ENCODE measurements at places on chromosomes 7 and 10. TPM values are rescaled to one million over a fixed set of nuclear protein-coding genes. Genes with fewer than 3 reads are reported as not detected.

Gene ZSCAN25
- 19.9 TPM for total RNA-seq

Gene TMEM130
- total RNA-seq = 19.3 TPM

Gene AZGP1
- not detected for total RNA-seq

Gene CPA4
- 2.1 TPM for total RNA-seq

Gene FAM13C
- total RNA-seq = 5.9 TPM

Gene LIPJ
- not detected for total RNA-seq

Gene MOGAT3
- total RNA-seq = not detected

Gene TFPI2
- 6.0 TPM for total RNA-seq

DNA sequence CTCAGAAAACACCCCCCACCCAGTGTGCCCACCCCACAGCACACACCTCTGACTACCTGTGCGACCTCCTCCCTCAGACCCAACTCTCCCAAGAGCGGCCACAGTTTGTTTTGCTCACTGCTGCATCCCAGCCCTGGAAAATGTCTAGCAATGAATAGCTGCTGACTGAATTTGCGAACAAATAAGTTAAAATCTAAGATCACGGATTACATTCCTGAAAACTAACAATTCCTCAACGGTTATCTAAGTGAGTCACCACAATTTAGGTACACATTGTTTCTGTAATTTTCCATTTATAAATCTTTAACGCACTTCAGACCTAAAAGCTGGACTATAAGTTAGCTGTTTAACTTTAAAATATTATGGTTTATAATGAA, 235.2 kb downstream of the ZMYND11 start:
- DNase-seq = no peak

- no peak for DNase-seq
Measured at GRCh38 chr7:100079024-100079560, 2.4 kb downstream of the ZNF3 start.

GRCh38 chr10:30701451-30702173, 72.1 kb upstream of the LYZL2 start:
- DNase-seq = no peak

DNA sequence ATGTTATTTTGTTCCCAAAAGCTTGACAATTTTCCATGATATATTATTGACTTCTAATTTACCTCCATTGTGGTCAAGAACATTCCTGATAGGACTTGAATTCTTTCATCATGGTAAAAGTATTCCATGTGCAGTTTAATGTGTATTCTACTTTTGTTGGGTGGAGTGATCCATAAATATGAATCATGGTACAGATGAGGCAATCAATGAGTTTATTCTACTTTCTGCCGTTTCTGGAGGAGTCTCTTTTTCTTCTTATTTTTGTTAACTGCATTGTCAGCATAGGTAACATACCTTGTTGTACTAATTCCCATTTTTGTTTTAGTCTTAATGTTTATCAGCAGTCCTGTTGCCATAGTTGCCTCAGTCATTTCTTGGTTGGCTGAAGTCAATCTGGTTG, 69.6 kb downstream of the SHOC2 start:
- no peak for DNase-seq

DNA sequence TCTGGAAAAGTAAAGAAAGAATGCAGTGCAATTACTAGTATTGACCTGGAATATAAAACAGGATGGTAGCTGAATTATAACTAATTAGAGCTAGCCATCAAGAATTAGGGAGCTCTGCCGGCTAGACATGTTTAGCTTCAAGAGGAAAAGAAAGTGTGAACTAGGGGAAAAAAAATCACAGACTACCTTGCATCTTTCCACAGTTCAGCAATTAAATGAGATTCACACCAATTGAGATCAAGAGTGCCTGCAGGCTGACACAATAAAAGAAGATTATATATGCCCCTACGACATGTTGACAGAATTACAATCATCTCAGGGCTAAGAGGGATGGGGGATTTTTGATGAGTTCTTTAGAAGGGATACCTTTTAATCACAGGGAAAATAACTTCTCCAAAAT, 303.3 kb upstream of the CELF2 start:
- DNase-seq = no peak

DNA sequence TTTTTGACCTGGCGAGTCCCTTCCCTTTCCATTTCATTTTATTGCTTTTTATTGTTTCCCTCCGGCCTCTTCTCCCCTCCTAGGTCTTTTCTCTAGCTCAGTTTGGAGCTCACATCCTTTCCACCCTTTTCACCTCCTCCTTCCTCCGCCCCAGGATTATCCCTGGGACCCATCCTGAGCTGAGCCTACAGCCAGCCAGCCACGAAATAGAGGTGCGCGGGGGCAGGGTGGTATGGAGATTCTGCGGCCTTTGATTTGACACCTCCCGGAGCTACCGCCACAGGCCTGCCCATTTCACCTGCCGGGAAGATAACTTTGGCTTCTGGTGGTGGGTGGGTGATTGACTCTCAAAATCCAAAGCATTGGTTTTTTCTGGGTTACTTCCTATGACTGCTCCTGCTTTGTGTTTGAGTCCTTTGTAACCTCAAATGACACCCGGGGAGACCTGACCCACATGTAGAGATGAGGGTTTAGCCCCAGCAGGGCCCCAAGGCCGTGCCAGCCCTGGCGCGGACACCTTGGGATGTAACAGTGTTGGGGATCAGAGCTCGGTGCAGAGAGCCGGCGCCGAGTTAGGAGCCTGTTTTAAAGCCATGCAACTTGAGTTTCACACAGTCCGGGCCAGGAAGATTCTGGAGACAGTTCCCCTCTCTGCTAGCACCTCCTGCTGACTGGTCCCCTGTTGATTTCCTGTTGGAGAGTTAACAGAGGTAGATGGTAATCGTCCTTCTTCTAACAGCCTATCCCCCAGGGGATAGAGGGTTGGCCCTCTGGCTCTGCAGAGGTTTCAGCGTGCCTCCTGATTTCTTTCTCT, 1.5 kb downstream of the DUSP5 start:
- no peak for DNase-seq

DNA sequence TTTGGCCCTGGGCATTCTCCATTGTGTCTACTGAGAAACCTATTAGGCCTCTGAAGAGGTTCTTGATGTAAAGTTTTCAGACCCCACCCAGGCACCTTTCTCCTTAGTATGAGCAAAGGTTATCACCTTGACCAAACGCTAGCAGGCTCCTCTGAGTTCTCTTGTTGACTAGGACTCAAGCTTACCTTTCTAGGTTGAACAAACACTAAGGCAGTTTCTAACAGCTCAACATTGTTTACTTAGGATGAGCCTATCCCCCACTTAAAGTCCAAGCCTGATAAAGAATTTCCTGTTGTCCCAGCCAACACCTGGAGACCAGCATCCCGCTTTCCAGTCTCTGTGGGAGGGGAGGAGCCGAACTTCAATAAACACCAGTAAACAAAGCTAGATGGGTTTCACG, 26.3 kb upstream of the ITGB8 start:
- no peak for DNase-seq

DNA sequence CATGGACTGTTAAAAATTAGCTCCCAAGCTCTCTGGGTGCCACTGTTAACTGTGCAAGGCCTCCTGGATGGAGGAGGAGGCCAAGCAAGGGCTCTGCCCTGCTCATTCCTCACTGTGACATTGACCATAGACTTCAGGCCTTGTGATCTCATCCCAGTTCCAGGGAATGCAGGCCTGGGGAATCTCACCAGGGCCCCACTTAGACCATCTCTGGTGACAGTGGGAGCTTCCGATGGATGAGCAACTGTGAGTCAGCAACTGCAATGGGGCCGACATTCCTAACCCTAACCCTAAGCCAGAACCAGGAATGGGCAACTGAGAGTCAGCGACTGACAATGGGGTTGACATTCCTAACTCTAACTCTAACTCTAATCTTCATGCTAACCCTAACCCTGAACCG, 50.4 kb upstream of the MSMB start:
- DNase-seq = no peak

GRCh38 chr10:79159141-79159651, 90.4 kb downstream of the ZMIZ1 start:
- no peak for DNase-seq

DNA sequence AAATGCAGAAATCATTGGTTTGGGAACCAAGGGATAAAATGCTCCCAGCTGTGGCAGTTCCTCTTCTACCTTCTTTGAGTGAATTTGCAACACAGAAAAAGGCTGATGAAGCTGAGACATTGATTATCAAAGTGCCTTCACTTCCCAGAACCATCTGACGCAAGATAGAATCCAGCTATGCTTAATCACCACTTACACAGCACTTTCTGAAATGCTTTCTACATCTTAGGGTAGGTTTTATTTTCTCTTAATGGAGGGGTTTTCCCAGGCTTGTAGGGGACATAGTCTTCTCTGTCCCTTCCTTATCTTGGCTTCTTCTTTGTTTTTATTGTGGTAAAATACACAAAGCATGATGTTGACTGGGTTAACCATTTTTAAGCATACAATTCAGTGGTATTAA, 332.6 kb upstream of the ZNF32 start:
- DNase-seq = no peak

GRCh38 chr10:128751284-128751683, 625.1 kb upstream of the MKI67 start:
- DNase-seq = no peak

GRCh38 chr10:73113551-73113950, 3.3 kb downstream of the NUDT13 start:
- DNase-seq = no peak

GRCh38 chr10:110676016-110676415, 31.9 kb downstream of the RBM20 start:
- no peak for DNase-seq

- DNase-seq = no peak
Measured at GRCh38 chr10:8159341-8160165, 105.1 kb downstream of the GATA3 start.

DNA sequence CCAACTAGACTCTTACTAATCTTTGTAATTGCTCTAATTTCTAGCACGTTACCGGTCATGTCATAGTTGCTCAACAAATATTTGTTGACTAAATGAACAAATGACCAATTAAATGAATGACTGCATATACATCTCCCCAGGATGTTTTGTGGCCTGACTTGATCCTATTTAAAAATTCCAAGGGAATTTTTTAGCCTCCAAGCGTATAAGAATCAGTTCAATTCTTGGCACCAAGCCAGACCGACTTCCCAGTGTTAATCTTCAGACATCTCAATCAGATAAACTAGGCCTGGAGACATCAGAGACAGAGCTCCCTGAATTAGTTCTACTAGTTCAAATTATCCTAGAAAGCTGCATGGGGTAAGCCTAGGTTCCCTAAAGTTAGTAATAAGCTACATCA, 96.0 kb downstream of the GSAP start:
- DNase-seq = no peak

GRCh38 chr10:80320377-80320776, 30.9 kb upstream of the MAT1A start:
- no peak for DNase-seq

DNA sequence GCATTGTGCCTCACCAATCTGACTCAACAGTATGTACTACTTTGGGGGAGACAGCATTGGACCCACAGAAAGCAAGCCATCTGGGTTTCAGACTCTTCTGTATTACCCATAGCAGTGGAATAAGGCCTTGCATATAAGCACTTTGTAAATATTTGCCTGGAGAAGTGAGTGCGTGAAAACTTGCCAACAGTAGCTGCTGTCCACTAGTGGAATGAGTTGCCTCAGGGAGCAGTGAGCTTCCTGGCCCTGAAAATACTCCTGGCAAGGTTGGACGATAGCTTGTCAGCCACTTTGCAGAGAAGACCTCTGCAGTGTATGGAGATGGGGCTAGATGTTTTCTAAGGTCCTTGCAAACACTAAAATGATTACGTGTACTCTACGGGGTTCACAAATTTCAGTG, 21.6 kb downstream of the GARS1 start:
- no peak for DNase-seq

Data from chondrocyte (in vitro differentiated cells).